Stimulated activated CD4-positive, alpha-beta T cell treated with anti-CD3 and anti-CD28 coated beads, Interleukin-4, amount 100 ng/mL, for 1 hour (primary cell): ENCODE measurements at places on chromosomes 3 and 15.

DNA sequence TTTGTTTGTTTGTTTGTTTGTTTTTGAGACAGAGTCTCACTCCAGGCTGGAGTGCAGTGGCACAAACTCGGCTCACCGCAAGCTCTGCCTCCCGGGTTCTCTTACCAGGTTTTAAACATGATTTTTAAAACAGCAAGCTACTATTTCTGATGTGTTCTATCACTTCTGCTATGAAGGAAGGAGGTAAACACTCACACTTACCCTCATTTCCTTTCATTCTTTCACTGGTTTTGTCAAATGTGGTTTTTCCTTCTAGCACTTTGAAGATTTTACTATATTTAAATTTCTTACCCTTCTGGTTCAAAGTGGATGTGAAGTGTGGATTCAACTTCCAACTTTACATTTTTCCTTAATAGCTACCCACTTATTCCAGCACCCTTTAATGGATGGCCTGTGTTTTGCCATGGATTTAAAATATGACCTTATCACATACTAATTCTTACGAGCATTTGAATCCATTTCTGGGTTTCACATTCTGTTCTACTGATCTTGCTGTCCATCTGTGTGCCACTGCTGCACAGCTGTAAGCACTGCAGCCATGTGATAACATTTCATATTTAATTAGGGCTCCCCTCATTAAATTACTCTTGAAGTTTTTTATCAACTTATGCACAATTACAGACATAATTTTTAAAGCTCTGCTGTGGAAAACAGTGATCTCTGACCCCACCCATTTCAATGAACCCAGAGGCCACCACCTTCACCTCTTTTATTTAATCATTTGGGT, 42.3 kb downstream of the TXNRD3 start:
- DNase-seq: no peak

DNA sequence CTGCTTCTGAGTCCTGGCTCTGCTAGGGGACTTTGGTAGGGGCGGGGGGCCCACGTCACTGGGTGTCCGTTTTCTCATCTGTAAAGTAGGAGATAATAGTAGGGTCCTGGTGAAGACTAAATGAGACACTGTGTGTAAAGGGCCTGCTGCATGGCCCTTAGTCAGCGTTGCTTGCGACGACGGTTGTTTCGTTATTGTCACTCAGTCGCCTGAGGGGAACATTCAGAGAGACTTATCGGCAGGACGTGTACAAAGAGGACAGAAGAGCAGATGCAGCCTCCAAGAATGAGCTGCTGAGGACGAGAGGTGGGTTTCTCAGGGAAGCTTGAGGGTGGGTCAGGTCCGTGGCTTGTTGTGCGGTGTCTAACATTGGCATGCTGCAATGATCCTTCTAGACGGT, 52.9 kb upstream of the MEX3B start:
- DNase-seq: no peak

- no peak for DNase-seq
Observed at GRCh38 chr3:183381179-183381578, 47.2 kb downstream of the MCF2L2 start.

DNA sequence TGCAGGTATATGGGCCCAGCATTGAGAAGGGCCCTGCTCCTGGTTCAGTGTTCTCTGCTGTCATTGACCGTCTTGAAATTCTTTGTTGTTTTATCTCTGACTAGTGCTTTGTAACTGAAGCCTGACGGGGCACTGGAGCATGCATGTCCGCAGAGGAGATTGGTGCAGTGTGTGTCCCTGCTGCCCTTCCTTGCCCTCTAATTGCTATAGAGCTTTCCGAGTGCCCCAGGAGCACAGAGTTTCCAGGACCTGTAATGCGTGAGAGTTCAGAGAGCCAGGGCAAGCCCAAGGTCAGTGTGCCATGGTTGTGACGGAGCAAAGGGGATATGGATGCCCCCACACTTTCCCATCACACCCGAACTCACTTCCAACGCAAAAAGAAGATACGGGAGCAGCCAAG, 174.3 kb upstream of the UBE3A start:
- no peak for DNase-seq

GRCh38 chr15:39028069-39028468, 463.5 kb upstream of the RASGRP1 start:
- DNase-seq: no peak

GRCh38 chr3:116050311-116050915, 394.9 kb downstream of the LSAMP start:
- DNase-seq: no peak

GRCh38 chr3:69116162-69116561, 6.2 kb downstream of the LMOD3 start:
- no peak for DNase-seq

DNA sequence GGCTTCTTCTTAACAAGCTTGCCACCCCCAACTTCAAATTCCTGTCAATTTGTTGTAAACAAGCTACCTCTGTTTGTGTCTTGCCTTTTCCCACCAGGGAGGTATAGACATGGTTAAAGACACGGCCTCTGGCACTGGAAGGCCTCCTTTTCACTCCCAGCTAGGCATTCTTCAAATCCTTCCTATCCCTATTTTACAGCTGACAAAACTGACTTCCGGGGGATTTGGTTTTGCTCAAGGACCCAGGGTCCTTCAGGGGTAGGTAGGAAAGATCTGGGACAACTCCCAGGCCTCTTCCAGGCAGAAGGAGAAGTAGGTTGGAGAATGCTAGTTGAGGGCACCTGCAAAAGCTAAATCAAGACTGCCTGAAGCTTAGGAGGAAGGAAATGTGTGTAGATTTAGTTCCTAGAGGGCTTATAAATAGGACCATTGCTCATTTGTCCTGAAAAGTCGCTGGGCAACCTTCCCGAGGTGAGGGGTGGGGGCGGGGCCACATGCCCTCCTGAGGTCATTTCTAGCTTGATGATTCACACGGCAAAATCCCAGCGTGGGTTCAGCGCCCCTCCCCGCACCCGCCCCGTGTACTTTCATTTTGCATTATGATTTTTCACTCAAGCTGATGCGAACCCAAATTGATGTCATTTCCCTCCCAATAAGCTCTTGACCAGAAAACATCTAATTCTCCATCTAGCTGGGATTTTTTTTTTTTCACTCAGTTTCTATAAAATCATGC, 365.5 kb downstream of the SHQ1 start:
- DNase-seq: peak; percentile 83

DNA sequence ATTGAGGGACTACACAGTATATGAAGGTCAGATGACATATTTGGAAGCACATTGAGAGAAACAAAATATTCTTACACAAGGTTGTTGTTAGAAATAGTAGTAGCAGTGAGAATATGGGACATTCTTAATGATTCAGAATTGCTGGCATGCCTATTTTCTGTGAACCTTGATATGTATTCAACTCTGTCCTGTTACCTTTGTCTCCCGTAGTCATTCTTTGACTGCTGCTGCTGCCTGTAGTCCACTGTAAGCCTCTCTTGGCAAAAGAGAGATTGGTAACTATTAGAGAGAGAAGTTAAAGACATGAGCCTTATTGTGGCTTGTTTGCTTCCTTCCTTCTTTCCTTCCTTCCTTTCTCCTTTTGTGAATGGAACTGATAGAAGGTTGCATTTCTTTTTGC, 64.5 kb downstream of the TCF12 start:
- no peak for DNase-seq

DNA sequence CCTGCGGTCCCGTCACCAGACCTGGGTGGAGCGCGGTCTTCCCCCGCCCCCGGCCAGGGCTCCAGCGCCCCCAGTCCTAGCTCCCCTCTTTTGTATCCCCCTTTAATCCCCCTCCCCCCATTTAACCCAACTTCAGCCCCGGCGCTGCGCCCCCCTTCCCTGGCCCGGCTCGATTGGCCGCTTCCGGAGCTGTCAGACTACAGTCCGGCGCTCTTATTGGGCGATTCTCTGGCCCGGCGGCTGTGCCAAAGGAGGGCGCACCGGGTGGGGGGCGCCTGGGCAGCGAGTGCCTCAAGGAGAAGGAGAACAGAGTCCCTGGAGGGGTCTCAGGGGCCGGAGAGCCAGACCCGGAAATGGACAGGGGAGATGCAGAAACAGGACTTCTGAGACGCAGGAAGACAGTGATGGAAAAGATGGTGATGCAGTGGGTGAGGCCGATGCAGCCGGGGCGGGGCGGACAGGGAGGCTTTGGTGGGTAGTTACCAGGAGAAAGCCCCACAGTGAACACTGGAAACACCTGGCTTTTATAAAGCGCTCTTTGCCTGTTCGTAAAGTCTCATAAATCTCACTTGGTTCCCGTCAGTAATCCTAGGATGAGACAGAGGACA, 1.2 kb upstream of the ADCY5 start:
- no peak for DNase-seq

- no peak for DNase-seq
Observed at GRCh38 chr3:6771171-6771570, 89.7 kb upstream of the GRM7 start.

DNA sequence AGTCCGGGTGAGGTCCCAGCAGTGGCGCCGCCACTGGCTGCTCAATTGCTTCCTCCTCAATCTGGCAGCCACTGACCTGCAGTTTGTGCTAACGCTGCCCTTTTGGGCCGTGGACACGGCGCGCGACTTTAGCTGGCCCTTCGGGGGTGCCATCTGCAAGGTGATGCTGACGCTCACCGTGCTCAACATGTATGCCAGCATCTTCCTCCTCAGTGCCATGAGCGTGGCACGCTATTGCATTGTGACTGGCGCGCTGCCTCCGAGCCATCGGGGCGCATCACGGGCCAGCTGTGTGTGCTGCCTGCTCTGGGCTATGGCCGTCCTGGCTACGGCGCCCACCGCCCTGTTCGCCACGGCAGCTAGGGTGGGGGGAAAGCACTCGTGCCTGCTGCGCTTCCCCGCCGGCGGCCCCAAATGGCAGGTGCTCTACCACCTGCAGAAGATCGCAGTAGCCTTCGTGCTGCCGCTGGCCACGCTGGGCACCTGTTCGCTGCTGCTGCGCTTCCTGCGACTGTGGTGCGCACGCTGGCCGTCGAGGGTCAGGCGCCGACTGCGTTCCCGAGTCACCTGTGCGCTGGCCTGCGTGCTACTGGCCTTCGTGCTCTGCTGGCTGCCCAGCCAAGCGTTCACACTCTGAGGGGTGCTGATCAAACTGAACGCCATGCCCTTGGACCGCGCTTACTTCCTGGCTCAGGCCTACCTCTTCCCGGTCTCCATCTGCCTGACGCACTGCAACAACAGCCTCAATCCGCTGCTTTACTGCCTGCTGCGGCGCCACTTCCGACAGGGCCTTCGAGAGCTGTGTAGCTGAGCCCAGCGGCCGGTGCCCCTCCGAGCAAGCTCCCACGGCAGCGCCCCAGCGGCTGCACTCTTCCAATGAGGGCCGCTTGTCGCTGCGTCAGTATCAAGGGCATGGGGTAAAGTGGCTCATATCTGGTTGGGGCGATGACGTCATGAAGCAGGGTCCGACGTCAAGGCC, 20.3 kb upstream of the ADAMTS7 start:
- no peak for DNase-seq

DNA sequence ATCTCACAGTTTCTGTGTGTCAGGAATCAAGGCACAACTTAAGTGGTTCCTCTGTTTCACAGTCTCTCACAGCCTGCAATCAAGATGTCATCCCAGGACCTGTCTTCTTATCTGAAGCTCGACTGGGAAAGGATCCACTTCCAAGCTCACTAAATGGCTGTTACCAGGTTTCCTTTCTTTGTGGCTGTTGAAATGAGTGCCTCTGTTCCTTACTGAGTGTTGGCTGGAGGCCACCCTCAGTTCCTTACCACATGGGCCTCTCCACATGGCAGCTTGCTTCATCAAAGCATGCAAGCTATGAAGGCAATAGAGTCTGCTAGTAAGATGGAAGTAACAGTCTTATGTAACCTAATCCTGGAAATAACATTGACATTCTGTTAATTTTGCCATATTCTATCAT, 174.0 kb downstream of the ERC2 start:
- no peak for DNase-seq

DNA sequence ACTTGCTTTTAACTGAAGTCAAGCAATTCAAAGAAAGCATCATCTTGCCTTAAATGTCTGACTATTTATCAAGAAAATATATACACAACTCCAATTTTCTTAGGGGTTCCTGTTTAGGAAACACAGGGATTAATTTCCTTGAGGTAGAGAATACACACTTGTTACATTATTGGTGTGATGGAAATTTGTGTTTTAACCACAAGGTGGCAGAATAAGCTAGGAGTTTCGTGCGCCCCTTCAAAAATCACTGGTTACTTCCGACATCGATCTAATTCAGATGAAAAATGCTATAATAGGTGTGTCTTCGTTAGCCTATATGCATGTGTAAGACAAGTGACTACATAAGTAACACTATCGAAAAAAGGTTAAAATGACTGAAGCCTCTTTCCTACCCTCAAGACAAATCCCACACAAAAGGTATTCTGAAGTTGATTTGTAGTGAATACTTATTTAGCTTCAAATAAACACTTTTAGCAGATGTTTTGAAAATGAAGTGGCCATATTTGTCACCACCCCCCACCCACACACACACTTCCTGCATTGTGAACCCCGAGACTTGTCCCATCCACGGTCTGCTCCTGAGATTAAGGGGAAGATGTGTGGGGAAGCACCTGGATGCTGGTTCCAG, 246.5 kb downstream of the ROBO1 start:
- no peak for DNase-seq

- no peak for DNase-seq
Observed at GRCh38 chr3:183906234-183906921, 21.7 kb upstream of the PARL start.

DNA sequence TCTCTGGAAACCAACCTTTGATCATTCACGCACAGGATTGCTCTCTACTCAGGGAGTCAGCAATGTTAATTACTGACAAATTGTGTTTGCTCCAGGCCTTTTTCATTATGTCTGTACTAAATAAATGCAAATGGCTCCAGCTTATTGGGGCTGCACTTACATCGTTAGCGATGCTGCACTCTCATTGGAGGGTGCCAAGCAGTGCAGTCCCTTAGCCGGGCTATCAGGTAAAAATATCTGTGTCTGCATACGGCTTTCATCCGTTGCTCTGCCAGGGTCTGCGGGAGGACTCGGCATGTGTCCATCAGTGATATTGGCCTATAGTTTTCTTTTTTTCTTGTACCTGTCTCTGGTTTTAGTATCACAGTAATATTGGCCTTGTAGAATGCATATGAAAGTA, 471.5 kb upstream of the CADM2 start:
- no peak for DNase-seq

DNA sequence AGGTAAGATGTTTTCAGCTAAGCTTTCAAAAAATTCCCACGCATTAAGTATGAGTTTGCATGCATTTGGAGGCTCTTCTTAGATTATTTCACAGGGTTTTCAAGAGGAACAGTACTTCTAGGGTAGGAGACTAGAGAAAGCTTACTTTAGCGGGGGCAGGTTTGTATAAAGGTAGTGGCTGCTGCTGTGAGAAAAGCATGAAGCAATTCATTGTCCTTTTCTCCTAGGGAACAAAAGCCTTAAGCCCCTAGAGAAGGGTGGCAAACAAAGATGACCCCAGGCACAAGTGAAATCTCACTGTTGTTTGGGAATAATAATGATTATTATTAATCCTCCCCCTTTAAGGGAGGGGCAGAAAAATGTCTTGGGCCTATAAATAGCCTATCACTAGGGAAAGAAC, 310.7 kb downstream of the DIPK2A start:
- no peak for DNase-seq

- no peak for DNase-seq
Observed at GRCh38 chr3:124201786-124202185, 209.9 kb upstream of the ROPN1 start.
